AML-193 (cell line): ENCODE measurements at places on chromosomes 4 and X.

- DNase-seq, result no peak
These were observed 77.8 kb upstream of the SH3RF1 start for GRCh38 chr4:169348541-169348940.

- DNase-seq, result no peak
These were observed 22.8 kb upstream of the PDE6B start for GRCh38 chr4:602559-602942.

GRCh38 chrX:43551590-43551989 is 104.5 kb upstream of the MAOA start:
- DNase-seq, result no peak

DNA sequence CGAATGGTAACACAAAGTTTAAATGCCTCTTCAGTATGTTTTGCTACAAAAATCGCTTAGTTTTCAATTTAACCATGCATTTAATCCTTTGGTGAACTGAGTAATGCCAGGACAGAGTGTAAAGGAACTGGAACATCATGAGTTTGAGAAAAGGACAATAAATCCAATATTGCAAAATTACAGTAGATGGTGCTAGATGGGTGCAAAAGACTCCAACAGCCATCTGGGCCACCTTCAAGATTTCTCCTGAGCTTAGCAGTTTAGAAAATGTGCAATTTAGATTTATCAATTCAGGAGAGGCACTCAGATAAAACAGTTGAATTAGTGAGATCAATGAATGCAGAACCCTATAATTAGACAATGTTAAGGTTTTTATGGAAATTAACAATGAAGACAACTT is 33.2 kb upstream of the MID1IP1 start:
- peak; percentile 10 for DNase-seq

DNA sequence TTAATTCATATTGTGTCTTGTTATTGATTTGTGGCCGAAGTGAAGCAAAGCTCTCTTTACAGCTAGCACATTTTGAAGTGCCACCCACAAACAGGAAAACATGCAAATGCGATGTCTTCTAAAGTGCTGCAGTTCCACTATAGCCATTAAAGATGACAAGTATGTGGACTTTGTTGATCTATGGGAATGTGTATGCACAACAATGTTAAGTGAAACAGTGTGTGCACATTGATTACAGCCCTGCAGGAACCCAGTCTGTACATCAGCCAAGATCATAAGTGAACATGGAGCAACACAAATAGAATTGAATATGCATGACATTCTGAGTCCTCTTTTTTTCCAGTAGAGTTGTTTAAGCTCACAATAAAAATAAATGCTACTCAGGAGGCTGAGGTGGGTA is 43.0 kb downstream of the TFDP3 start:
- DNase-seq, result no peak

- peak; percentile 8 for DNase-seq
These were observed 89.2 kb downstream of the AFAP1 start for GRCh38 chr4:7850489-7850888.
